ENCODE measurements at places on chromosomes 5 and 9.

- no peak for DNase-seq
These were observed 32.2 kb downstream of the EXD3 start for GRCh38 chr9:137390553-137391410.

DNA sequence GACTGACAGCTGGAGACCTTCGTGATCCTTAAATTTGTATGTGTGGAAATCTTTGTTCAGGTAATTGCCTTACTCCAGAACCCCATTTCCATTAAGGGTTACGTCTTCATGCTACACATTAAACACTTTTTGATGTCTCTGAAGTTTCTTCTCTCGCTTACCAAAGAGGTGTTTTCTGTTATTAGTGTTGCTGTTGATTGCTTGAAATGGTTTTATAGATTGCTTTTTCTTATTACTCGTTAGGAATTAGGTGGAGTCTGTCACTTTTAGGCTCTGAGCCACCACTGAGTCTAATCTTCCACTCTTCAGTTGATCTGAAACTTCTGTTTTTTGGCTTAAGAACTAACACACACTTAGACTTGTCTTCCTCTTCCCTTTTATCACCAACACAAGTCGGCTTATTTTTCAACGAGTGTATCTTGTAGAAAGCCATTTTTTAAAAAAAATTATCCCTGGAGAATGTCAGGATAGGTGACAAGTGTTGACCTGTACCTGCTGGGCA is 62.2 kb upstream of the PPARGC1B start:
- no peak for DNase-seq

DNA sequence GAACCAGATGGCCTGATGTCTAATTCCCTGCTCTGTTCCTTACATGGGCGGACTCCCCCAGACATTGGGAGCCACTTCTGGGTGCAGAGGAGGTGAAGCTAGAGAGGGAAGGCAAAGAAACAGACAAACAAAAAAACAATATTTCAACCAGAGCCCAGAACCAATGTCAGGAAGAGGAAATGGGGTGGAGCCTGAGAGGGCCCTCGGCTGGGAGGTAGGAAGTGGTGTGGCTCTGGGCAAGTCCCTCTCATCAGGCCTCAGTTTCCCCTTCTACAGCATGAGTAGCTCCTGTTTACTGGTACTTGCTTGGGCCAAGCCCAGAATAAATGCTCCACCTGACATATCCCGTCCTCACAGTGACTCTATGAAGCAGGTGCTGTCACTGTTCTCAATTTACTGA is 11.1 kb downstream of the SH2D3C start:
- DNase-seq: no peak

DNA sequence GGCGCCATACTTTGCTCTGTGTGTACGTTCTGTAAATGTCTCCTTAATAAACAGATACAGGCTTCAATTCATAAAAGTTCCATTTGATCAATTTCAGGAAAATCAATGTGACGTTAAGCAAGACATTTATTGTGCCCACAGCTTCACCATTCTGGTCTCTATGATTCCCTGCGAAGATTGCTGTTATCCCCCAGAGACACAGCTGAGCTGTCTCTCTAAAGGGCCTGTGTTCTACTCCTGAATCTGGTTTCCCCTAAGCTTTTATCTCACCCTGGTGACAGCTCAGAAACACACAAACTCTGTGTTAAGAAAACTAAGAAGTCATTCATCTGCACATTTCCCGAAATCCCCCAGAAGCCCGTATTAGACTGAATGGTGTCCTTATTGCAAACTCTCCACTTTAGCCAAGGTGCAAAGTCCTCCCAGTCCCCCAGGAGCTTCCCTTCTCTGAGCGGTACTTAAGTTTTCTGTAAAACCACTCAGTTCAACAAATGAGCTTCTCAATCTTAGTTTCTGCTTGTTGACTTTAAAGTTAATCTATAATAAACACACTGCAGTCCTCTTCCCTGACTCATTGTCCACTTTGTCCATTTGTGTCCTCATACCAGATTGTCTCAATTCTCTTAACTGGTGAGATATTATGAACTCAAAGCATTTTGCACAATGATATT is 1.4 kb upstream of the C5orf15 start:
- DNase-seq: no peak

Data from activated naive CD4-positive, alpha-beta T cell (primary cell).